ENCODE measurements at places on chromosomes 6 and 20. TPM values are rescaled to one million over a fixed set of nuclear protein-coding genes. Genes with fewer than 3 reads are reported as not detected.

DNA sequence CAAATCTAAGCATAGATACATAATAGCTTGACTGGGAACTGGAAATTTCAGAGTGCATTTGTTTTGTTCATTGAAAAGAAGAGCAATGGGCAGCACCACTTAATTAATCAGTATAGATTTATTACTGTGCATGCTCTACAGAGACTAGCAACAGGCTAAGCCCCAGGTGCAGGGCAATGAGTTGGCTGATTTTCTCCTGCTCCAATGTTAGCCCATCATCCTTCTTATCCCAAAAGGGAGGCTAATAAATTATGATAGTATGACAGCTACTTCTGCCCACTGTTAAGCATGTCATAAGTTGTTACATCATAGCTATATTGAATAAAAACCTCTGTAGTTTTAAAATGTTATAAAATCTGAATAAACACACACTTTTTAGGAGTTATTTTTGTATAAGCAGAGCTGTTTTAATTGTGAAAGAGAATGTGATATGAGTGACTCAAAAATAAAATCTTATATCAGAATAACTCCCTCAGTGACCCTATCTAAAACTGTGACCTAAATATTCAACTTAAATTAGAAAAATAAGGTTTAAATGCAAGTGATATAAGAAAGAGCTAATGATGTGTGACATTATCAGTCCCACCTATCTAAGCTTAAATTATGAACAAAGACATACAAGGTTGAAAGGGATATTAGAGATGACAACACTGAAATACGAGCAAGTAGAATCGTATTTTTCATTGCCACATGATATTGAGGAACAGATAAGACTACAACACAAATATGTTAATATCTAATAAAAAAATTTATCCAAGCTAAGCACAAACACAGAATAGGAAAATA lies 967.3 kb upstream of the ADGRB3 start:
- H3K27ac ChIP-seq, result no peak overlapping the region
- H3K27me3 ChIP-seq, result no peaks in the 10 kb centered on the region
- H3K36me3 ChIP-seq, result no peaks in the 10 kb centered on the region

DNA sequence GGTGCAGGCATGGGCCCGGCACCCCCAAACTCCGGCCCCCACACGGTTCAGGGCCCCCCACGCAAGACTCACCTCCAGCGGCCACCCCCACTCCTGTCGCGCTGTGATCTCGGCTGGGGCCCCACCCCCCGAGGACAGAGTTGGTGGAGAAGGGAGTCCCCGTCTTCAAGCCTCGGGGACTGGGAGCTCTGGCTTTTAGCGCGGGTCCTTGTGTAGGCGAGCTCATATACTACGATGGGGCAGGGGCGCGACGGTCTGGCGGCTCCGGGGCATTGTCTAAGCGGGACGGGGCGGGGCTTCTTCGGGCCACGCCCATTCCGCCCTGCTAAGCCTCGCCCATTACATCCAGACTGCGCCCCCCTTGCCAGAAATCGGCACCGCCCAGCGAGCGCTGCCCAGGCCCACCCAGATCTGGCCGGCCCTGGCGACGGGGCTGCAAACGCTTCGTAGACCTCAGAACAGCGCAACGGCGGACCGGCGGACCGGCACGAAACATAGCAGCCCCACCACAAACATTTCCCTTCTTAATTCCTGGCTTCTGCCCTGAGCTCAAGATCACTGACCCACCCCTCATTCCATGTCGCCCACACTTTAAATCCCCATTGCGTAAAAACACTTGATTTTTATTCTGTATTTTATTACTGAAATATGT lies 1.0 kb upstream of the DDAH2 start:
- no peaks in the 10 kb centered on the region for H3K27me3 ChIP-seq
- peaks cover 29% of the 10 kb centered on the region for H3K4me1 ChIP-seq
- H3K27ac ChIP-seq, result peak overlapping the region; percentile 77
- H3K36me3 ChIP-seq, result peaks cover 39% of the 10 kb centered on the region
- DNase-seq, result peak; percentile 78

GRCh38 chr6:156807795-156808194 lies 30.6 kb downstream of the ARID1B start:
- no peaks in the 10 kb centered on the region for H3K4me1 ChIP-seq
- no peak overlapping the region for H3K4me3 ChIP-seq
- no peaks in the 10 kb centered on the region for H3K36me3 ChIP-seq
- no peak overlapping the region for H3K27ac ChIP-seq
- H3K27me3 ChIP-seq, result no peaks in the 10 kb centered on the region

GRCh38 chr20:24617080-24617432 lies 147.6 kb downstream of the SYNDIG1 start:
- H3K27me3 ChIP-seq, result no peaks in the 10 kb centered on the region
- DNase-seq, result no peak
- no peak overlapping the region for H3K27ac ChIP-seq
- peaks cover 5% of the 10 kb centered on the region for H3K4me1 ChIP-seq
- no peaks in the 10 kb centered on the region for H3K36me3 ChIP-seq

DNA sequence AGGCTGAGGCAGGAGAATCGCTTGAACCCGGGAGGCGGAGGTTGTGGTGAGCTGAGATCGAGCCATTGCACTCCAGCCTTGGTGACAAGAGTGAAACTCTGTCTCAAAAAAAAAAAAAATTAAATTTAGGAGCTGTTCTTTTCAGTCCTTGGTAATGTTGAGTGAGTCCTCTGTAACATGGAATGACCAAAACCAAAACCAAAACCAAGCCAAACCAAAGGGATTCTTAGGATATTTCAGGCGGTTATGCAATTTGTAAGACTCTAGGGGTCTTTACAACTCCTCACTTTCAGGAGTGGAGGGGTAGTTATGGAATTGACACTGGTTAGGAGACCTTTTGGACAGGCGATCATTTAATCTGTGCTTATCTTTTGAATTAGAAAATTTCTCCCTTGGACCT lies 15.8 kb downstream of the TIAM2 start:
- H3K27ac ChIP-seq, result no peak overlapping the region
- no peaks in the 10 kb centered on the region for H3K36me3 ChIP-seq
- no peak overlapping the region for H3K4me3 ChIP-seq
- no peaks in the 10 kb centered on the region for H3K27me3 ChIP-seq

DNA sequence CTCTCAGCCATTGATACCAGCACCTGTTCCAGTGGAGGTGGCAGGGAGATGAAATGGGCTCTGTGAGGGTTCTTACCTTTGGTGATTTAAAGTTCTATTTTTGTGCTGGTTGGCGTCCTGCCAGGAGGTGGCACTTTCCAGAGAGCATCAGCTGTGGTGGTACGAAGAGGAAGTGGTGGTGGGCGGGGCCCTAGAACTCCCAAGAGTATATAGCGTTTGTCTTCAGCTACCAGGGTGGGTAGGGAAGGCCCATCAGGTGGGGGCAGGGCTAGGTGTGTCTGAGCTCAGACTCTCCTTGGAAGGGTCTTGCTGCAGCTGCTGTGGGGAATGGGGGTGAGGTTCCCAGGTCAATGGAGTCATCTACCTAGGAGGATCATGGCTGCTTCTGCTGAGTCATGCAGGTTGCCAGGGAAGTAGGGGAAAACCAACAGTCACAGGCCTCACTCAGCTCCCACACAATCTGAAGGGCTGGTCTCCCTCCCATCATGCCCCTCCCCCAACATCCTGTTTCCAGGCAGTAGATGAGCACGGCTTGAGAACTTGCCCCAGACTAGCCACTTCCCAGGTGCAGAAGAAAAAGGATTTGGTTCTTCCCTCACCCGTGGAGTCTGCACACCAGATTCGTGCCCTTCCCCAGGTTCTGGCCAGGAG lies 46.6 kb downstream of the MOXD1 start:
- no peaks in the 10 kb centered on the region for H3K36me3 ChIP-seq
- no peaks in the 10 kb centered on the region for H3K27me3 ChIP-seq
- no peak overlapping the region for H3K27ac ChIP-seq
- H3K4me1 ChIP-seq, result no peaks in the 10 kb centered on the region

- H3K36me3 ChIP-seq, result no peaks in the 10 kb centered on the region
- H3K4me3 ChIP-seq, result peak within 1 kb of the TSS; percentile 73
- no peak within 1 kb of the TSS for H3K27ac ChIP-seq
- peaks cover 10% of the 10 kb centered on the region for H3K4me1 ChIP-seq
- DNase-seq, result peak; percentile 22
Measured at GRCh38 chr6:144149894-144150709, at the start of gene STX11. Gene STX11 (plus strand): TSS chr6:144150517. CDS start chr6:144186628, 36,111 bp downstream.

DNA sequence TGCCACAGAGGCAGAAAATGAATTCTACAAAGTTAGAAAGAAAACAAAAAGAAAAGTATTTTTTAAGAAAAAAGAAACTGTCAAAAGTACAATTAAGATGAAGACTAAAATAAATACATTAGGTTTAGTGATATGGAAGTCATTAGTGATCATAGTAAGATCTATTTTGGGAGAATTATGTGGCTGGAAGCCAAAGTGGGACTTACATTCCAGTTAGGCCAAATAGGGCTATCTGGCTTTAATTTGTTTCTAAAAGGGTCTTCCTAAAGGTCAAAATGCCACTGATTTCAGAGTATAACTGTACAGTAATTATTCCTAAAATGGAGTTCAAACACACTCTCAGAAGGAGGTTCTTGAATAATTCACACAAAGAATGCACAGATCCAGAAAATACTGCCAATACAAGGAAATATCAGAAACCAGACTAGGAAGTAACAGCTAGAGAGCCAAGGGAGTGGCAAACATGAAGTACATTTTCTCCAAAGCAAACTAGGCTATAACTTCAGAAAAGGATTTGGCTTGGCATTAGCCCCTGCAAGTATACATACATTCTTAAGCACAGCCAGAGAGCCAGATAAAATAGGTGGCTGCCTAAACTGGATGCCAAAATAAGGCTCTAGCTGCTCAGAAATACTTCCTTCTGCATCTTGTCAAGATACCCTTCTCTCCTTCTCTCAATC lies 45.3 kb downstream of the PDSS2 start:
- no peaks in the 10 kb centered on the region for H3K36me3 ChIP-seq
- no peak overlapping the region for H3K27ac ChIP-seq
- H3K27me3 ChIP-seq, result no peaks in the 10 kb centered on the region
- DNase-seq, result no peak

- H3K36me3 ChIP-seq, result no peaks in the 10 kb centered on the region
- peaks cover 8% of the 10 kb centered on the region for H3K4me1 ChIP-seq
- H3K27me3 ChIP-seq, result peaks cover 69% of the 10 kb centered on the region
Measured at GRCh38 chr6:43247114-43247999, 4.1 kb downstream of the TTBK1 start.

- H3K27me3 ChIP-seq, result peaks cover 54% of the 10 kb centered on the region
- no peak overlapping the region for H3K4me3 ChIP-seq
- H3K27ac ChIP-seq, result no peak overlapping the region
- no peaks in the 10 kb centered on the region for H3K4me1 ChIP-seq
Measured at GRCh38 chr20:9507544-9508239, 6.7 kb upstream of the LAMP5 start.

DNA sequence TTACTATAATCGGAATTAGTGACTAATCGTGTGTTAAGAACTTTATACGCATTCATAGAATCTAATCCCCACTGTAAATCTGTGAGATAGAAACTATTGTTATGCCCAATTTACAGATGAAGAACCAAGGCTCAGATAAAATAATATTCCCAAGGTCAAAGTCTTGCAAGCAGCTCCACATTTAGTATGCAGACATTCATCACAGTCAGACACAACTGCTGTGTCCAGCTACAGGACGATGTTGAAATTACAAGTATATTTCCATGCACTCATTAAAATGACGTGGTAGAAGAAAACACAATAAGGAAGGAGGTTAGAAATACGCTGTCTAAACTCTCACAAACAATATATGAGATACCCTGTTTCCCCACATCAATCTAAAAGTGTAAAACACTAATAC lies 82.5 kb downstream of the PREX1 start:
- DNase-seq, result no peak
- H3K36me3 ChIP-seq, result no peaks in the 10 kb centered on the region
- no peaks in the 10 kb centered on the region for H3K4me1 ChIP-seq
- H3K27ac ChIP-seq, result no peak overlapping the region
- no peak overlapping the region for H3K4me3 ChIP-seq

- no peak overlapping the region for H3K4me3 ChIP-seq
- DNase-seq, result no peak
- H3K27me3 ChIP-seq, result peaks cover 27% of the 10 kb centered on the region
- peaks cover 7% of the 10 kb centered on the region for H3K4me1 ChIP-seq
Measured at GRCh38 chr20:3672547-3673171, 9.2 kb downstream of the ADAM33 start.

- H3K4me1 ChIP-seq, result peaks cover 15% of the 10 kb centered on the region
- peak overlapping the region; percentile 96 for H3K27ac ChIP-seq
- DNase-seq, result peak; percentile 29
- H3K27me3 ChIP-seq, result no peaks in the 10 kb centered on the region
- H3K4me3 ChIP-seq, result peak overlapping the region; percentile 89
- H3K36me3 ChIP-seq, result peaks cover 4% of the 10 kb centered on the region
Measured at GRCh38 chr6:81751388-81752083, 945 bp downstream of the TENT5A start.

GRCh38 chr6:124438546-124439065 lies 523.6 kb upstream of the RNF217 start:
- no peak overlapping the region for H3K4me3 ChIP-seq
- H3K36me3 ChIP-seq, result no peaks in the 10 kb centered on the region
- H3K27ac ChIP-seq, result no peak overlapping the region
- DNase-seq, result no peak

- H3K4me3 ChIP-seq, result no peak overlapping the region
- H3K36me3 ChIP-seq, result no peaks in the 10 kb centered on the region
- peaks cover 12% of the 10 kb centered on the region for H3K4me1 ChIP-seq
- H3K27ac ChIP-seq, result no peak overlapping the region
- DNase-seq, result no peak
Measured at GRCh38 chr6:17585766-17586490, 14.2 kb upstream of the FAM8A1 start.

- no peak for DNase-seq
- peaks cover 10% of the 10 kb centered on the region for H3K27me3 ChIP-seq
- H3K27ac ChIP-seq, result no peak overlapping the region
- H3K4me1 ChIP-seq, result peaks cover 6% of the 10 kb centered on the region
Measured at GRCh38 chr20:57897156-57897874, 187.5 kb upstream of the PMEPA1 start.

DNA sequence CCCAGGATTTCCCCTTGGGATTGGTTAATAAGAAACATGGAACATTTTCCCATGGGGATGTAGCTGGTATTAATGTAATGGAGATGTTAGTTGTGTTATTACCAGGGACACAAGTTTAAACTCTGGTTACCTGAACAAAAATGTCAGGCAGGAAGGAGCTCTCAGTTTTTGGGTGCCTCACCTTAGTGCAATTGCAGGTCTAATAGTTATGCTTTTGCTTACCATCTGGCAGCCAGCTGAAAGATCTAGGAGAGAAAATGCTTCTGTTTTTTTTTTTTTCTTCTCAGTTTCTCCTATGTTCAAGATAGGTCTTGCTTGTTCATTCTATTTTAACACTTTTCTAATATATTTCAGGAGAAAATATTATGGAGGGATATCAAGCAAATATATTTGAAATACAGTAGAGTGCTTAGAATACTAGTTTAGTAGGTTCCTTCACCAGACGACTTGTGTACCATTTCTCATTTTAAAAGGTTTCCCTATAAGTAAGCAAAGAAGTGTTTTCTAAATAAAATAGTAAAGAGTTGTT lies 4.2 kb upstream of the UBE2J1 start:
- no peak for DNase-seq
- no peaks in the 10 kb centered on the region for H3K4me1 ChIP-seq

EMILIN3 gene
- total RNA-seq, result not detected

SIGLEC1 gene
- not detected for total RNA-seq

HEY2 gene
- 1.0 TPM for total RNA-seq

NKX2-4 gene
- not detected for total RNA-seq

CLIC1 gene
- 518 TPM for total RNA-seq

SYNJ2 gene
- total RNA-seq, result 28.4 TPM

GLYATL3 gene
- not detected for total RNA-seq
